T-helper 17 cell (primary cell): ENCODE measurements at places on chromosomes 12 and 14.

DNA sequence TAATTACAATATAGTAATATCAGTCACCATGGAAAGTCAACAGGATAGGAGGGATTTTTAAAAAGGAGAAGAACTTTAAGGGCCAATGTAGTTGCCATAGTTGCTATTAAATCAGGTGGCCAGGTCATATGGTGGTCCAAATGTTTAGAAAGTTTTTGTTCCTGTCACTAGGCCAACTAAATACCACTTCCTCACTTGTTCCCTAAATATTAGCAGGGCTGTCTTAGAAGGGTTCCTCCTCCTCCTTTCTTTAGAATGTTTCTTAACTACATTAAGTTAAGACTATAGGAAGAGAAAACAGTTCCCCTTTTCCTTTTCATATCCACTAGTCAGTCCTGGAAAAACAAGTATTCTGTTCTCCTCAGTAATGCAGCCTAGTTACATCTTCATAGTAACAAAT, 50.3 kb downstream of the MON2 start:
- DNase-seq = no peak

DNA sequence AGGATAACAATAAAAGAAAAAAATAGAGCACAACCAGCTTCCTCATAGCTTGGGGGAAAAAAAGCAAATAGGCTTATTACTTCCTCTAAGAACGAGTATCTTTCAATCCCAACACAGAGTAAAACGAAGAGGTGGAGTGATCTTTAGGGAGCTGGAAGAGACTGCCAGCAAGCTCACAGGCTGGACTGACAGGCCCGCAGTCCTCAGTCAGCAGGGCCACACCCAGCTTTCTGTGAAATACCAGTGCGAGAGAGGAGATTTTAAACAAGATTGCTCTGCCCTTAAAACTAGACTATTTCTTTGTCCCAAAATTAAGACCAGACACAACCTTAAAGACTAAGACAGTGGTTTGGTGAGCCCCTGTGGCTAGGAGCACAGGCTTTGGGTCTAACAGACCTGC, 32.9 kb downstream of the SETD3 start:
- DNase-seq = no peak

- DNase-seq = no peak
Observed at GRCh38 chr12:131491916-131492490, 218.9 kb upstream of the SFSWAP start.

DNA sequence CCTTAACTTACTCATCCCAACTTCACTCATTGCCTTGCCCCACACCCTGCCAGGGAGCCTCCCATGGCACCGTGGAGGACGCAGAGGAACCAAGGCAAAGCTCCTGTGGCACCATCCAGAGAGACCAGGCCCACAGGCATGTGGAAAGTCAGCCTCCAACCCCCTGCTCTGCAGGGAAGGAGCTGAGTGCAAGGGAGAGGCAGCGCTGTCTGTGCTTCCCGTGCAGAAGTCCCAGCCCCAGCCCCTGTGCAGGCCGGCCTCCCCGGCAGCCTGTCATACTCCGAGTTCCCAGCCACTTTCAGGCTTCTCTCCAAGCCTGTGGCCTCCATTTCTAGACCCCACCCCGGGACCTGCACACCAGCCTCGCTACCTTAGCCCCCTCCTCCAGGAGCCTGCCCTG, 106.4 kb downstream of the SINHCAF start:
- no peak for DNase-seq

GRCh38 chr12:120757949-120758348, 32.3 kb downstream of the ACADS start:
- DNase-seq = no peak

DNA sequence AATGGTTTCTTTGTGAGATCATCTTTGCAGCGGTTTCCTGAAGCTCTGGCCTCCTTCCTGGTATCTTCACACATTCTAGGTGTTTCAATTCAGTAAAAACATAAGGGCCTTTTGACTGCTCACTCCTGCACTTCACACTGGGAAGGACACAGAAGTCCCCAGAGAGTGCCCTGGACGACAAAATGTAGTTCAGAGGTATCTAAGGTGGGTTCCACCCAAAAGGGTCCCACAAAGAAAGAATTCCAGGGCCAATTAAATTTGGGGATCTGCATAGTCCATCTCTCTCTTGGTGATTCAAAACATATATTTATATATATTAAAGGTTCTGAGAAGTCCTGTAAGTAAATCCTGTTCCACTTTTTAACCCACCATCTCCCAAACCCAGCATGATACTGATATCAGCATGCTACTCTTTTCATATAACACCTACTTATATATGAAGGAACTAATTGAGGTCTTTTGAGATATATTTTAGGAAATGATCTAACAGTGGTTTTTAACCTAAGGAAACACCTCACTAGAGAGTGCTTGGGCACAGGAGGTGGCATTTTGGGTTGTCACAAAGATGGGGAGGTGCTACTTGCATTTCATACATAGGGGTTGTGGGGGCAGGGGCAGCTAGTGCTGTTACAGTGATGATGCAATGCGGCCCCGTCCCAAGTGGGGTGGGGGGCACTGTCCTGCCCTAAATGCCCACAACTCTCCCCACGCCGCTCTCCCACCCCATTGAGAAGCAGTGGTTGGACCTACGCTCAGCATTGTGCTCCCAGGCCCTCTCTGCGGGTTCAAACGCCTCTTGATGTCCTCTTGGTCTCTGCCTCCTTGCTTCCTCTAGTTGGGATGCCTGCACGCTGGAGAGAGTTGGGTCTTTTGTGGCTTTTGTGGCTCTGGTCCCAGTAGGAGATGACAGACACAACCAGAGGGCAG, 109.4 kb downstream of the ARF6 start:
- peak; percentile 53 for DNase-seq
